ENCODE measurements at places on chromosomes 2 and 18.

DNA sequence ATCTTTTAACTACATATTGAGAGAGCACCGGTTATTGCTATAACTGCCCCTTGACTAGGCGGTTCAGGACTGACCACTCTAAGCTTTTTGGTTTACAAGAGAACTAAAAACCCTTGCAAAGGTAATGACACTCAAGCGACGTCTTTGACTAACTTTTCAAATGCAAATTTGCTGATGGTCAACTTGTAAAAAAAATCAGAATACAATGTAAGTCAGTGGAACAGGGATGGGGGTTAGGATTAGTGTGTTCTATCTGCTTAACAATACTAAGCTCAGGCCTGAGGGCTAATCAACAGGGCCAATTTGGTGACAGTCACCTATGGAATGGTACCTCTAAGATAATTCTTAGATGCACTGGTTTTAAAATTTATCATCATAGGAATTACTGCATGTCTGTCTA, 57.1 kb downstream of the ZAP70 start:
- DNase-seq = no peak

- DNase-seq = peak; percentile 15
Observed at GRCh38 chr2:217289907-217290280, 430.0 kb upstream of the TNP1 start.

- no peak for DNase-seq
Observed at GRCh38 chr18:28903306-28903705, 726.4 kb upstream of the CDH2 start.

- DNase-seq = no peak
Observed at GRCh38 chr2:44789971-44790721, 151.4 kb upstream of the SIX3 start.

GRCh38 chr18:70554854-70555445, 266.1 kb downstream of the SOCS6 start:
- DNase-seq = no peak

DNA sequence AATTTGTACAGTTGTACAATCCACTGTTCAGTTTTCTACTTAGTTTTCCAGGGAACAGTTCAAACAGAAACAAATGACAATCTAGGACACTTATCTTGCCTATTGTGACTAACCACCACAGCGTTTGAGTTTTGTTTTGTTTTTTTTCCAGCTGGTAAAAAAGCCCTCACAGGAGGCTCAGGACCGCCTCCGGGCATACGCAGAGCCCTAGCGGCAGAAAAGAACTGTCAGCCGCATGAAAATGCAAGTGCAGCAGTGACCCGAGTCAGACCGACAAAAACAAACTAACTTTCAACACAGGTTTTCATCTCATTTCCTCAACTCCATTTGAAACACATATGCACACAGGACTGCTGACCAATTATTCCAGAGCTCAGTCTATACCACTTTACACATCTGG, 68.6 kb downstream of the STEAP3 start:
- no peak for DNase-seq

- DNase-seq = no peak
Observed at GRCh38 chr18:53701697-53702096, 522.8 kb downstream of the MBD2 start.

GRCh38 chr2:132468821-132469675, 52.4 kb downstream of the GPR39 start:
- DNase-seq = no peak

DNA sequence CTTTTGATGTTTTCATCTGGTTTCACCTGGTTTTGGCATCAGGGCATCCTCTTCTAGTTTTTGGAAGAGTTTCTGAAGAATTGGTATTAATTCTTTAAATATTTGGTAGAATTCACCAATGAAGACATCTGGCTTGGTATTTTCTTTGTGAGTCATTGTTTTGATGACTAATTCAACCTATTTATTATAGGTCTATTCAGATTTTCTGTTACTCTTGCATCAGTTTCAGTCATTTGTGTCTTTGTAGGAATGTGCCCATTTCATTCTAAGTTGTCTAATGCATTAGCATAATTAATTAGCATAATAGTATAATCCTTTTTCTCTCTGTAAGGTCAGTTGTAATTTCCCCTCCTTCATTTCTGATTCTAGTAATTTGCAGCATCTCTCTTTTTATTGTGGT, 8.0 kb downstream of the GNLY start:
- no peak for DNase-seq

GRCh38 chr2:209062210-209062609, 361.6 kb upstream of the MAP2 start:
- DNase-seq = no peak

Measured in D721Med (cell line).